ENCODE measurements at places on chromosomes 6 and 20. TPM values are rescaled to one million over a fixed set of nuclear protein-coding genes. Genes with fewer than 3 reads are reported as not detected.
A peak's percentile ranks its signal among the peaks of the same experiment; 100 is the strongest.

- H3K4me3 ChIP-seq = no peak overlapping the region
- H3K36me3 ChIP-seq = no peaks in the 10 kb centered on the region
- H3K27me3 ChIP-seq = no peaks in the 10 kb centered on the region
- H3K27ac ChIP-seq = no peak overlapping the region
Observed at GRCh38 chr20:42484335-42484734, 705.4 kb downstream of the PTPRT start.

- no peak overlapping the region for H3K4me3 ChIP-seq
- no peak overlapping the region for H3K27ac ChIP-seq
- H3K27me3 ChIP-seq = no peaks in the 10 kb centered on the region
Observed at GRCh38 chr20:53176134-53176533, 204.0 kb downstream of the TSHZ2 start.

- no peaks in the 10 kb centered on the region for H3K27me3 ChIP-seq
- no peaks in the 10 kb centered on the region for H3K36me3 ChIP-seq
- DNase-seq = no peak
- no peaks in the 10 kb centered on the region for H3K4me1 ChIP-seq
- H3K27ac ChIP-seq = no peak overlapping the region
Observed at GRCh38 chr20:13101276-13101675, 92.5 kb downstream of the SPTLC3 start.

- H3K4me1 ChIP-seq = peaks cover 11% of the 10 kb centered on the region
- peak overlapping the region; percentile 98 for H3K27ac ChIP-seq
- H3K4me3 ChIP-seq = peak overlapping the region; percentile 93
- H3K36me3 ChIP-seq = no peaks in the 10 kb centered on the region
Observed at GRCh38 chr6:125791151-125791819, 525 bp downstream of the NCOA7 start.

DNA sequence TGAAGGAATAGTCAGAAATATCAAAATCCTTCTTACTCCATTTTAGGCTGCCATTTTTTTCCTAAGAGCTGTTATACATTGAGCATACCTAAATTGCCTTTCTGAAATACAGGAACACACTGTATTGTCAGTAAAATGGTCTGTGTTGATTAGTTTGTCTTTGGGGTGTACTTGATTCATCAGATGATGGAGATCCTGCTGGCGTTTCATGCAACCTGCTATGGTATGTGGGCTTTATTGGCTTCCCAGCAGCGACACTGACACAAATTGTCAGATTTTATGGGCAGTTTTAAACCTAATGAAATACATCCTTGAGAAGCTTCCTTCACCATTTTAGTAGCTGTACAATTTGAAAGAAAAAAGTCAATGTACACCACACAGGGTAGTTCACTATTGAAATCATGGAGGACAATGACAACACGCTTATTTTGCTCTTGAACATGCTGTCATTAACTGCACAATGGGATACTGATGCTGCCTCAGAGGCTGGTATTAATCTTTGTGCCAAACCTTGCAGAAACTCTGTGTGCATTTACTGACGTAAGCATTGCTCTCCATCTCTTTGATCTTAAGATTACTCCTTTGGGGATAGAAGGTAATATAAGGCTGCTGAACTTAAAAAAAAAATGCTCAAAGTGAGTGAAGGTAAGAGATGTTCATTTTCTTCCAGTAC, 124.9 kb downstream of the LAMA2 start:
- no peaks in the 10 kb centered on the region for H3K4me1 ChIP-seq
- DNase-seq = no peak
- H3K27ac ChIP-seq = no peak overlapping the region
- no peak overlapping the region for H3K4me3 ChIP-seq

DNA sequence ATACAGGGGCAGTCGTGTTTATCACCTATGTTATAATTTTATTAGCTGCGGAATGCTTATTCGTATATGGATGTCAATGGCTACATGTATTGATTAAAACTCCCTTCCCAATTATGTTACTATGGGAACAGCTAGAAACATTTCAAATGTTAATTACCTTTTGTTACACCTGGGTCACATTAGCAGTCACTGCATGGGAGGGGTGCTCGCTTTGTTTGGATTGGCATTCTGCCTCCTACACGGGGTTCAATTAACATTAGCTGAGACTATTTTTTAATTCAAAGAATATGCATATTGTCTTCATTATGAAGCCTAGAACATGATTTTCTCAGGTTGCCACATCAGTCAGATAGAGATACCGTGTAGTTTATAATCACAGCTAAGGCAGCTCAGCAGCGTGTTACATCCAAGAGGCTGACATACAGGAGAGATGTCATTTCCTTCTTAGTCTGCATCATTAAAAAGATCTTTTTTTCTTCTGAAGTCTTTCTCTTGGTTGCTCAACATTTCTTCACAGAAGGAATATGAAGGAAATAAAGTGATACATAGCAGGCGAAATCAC, 76.2 kb upstream of the RPS6KA2 start:
- peak; percentile 13 for DNase-seq
- H3K4me3 ChIP-seq = no peak overlapping the region
- H3K27me3 ChIP-seq = no peaks in the 10 kb centered on the region
- H3K36me3 ChIP-seq = no peaks in the 10 kb centered on the region

DNA sequence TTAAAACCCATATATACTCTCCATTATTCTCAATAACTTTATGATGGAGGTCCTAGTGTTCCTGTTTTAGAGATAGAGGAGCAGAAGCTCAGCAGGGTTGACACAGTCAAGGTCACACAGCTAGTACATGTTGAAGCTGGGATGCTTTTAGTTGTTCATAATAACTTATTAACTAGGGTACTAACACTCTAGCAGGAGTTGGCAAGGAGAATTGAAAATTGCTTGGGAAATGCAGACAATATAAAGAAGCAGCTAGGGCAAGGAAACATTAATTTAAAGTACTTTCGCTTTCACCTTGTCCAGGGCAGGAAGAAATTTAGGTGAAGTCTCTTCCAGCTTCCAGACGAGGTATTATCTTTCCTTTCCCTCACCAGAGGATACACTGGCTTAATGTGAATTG, 133.7 kb downstream of the RCAN2 start:
- no peak overlapping the region for H3K4me3 ChIP-seq
- no peaks in the 10 kb centered on the region for H3K36me3 ChIP-seq
- DNase-seq = no peak
- no peak overlapping the region for H3K27ac ChIP-seq

DNA sequence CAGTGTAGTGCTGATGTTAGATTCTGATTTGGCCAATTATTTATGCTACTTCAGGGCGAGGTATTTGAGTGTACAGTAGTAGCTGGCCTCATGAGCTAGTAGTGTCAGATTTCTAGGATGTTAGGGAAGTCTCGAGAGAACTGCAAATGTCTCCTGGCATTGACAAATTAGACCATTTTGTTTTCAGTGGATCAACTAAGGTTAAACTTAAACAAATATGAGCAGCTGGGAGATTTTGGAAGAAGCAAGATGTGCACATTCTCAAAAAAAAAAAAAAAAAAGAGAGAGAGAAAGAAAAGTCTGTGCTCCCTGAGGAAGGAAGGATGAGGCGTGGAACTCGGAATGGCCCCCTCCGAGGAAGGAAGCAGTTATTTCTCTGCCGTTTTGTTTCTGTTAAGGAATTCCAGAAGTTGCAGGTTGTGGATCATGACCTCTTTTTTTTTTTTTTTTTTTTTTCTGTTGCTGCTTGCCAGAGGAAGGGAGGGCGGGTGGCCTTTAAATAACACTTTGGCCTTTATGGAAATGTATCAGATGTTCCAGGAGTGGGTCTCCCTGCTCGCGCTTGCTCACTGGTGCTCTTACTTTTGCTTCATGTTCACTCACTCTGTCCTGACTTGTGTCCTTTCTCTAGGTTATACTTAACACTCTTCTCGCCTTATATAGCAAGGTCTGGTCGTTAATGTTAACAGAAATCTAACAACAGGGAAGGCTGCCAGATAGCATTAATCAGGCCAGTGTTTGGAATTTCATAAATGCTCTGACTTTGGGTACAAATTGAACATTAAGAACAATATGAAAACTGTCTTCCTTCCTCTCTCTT, 124.4 kb downstream of the TCP11 start:
- peaks cover 45% of the 10 kb centered on the region for H3K4me1 ChIP-seq
- H3K36me3 ChIP-seq = peaks cover 14% of the 10 kb centered on the region
- no peaks in the 10 kb centered on the region for H3K27me3 ChIP-seq
- peak overlapping the region; percentile 96 for H3K27ac ChIP-seq
- DNase-seq = no peak
- peak overlapping the region; percentile 42 for H3K4me3 ChIP-seq

- DNase-seq = no peak
- H3K4me3 ChIP-seq = no peak overlapping the region
- no peaks in the 10 kb centered on the region for H3K27me3 ChIP-seq
- H3K27ac ChIP-seq = no peak overlapping the region
- no peaks in the 10 kb centered on the region for H3K36me3 ChIP-seq
- peaks cover 36% of the 10 kb centered on the region for H3K4me1 ChIP-seq
Observed at GRCh38 chr6:39344821-39345280, 22.3 kb upstream of the KCNK16 start.

GRCh38 chr20:36684747-36685146, 38.8 kb upstream of the SLA2 start:
- peaks cover 29% of the 10 kb centered on the region for H3K36me3 ChIP-seq
- H3K4me1 ChIP-seq = no peaks in the 10 kb centered on the region
- no peak overlapping the region for H3K27ac ChIP-seq
- DNase-seq = no peak
- no peaks in the 10 kb centered on the region for H3K27me3 ChIP-seq

DNA sequence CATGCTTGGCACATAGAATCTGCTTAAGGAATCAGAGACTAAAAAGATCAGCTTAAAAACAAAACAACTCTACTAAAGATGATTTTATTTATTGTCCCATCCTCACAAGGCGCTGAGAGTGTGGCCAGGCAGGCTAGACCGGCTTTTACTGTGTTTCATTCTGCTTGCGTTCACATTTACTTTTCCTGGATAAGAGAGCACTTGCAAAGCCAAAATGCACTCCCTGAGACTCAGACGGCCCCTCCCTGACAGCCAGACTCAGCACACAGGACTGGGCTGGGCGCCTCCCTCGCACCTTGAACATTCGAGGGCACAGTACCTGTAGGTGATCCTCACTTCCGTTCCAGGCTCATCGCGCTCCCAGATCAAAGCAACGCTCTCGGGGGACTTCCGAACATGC, 10.2 kb downstream of the ACSS1 start:
- H3K4me3 ChIP-seq = no peak overlapping the region
- no peak for DNase-seq
- peaks cover 91% of the 10 kb centered on the region for H3K4me1 ChIP-seq
- H3K27me3 ChIP-seq = no peaks in the 10 kb centered on the region
- no peak overlapping the region for H3K27ac ChIP-seq

DNA sequence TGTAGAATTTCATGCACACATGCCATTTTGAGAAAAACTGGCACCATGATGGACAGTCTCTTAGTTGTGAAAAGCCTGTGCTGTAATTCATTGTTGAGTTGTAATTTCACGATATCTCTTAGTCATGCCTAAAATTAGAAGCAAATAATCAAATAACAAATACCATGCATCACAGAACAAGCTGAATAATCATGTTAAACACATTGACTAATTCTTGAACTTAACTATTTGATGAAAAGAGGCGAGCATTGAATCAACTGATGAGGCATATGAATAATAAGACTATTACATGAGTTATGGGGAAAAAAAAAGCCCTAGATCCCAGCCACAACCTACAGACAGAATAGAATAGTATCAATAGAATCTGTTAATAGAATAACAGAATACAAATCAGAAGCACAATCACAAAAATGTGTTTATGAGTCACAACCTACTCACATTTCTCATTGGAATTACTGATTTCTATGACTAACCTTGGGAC, 14.2 kb upstream of the RNF217 start:
- H3K27me3 ChIP-seq = no peaks in the 10 kb centered on the region
- no peaks in the 10 kb centered on the region for H3K36me3 ChIP-seq

DNA sequence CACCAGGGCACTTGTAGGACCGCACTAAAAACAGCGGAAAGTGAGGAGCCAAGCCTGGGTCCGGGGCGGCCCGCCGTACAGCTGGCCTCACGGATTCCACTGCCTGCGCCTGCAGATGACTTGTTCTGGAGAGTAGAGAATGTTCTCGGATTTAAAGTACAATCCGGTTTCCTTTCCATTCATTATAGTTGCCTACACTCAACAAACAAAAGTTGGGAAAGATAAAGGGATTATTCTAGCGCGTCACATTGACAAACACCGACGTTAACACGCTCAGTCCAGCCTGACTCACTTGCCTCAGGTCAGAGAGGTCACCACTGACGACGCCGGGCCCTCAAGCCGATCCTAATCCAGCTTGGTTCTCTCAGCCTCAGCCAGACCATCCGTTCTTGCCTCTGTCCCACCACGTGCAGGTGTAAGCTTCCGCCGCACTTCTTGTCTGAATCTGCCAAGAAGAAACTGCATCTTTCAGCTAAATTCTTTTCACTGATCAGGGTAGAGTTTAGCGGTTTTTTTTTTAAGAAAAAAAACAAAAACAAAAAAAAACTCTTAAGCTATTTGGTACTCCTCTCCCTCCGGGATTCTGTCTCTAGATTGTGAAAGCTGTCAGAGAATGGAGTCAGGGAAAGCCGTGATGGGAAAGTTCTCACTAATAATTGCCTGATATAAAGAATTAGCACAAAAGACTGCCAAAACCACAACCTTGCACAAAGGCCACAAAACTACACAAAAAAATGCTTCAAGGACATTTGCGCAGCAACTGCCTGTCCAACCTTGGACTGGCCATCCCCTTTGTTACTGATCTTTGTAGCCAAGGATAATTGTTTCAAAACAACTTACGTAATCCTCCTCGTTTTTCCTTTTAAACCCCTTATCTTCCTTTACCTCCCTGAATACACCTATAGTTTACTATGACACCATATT, 1.1 kb upstream of the PHF10 start:
- H3K27ac ChIP-seq = peak overlapping the region; percentile 83
- H3K27me3 ChIP-seq = no peaks in the 10 kb centered on the region
- peak; percentile 67 for DNase-seq
- peaks cover 16% of the 10 kb centered on the region for H3K4me1 ChIP-seq
- peak overlapping the region; percentile 64 for H3K4me3 ChIP-seq
- H3K36me3 ChIP-seq = no peaks in the 10 kb centered on the region

PPP1R14C gene
- 7.8 TPM for total RNA-seq

AHCY gene
- 43.2 TPM for total RNA-seq

FOXQ1 gene
- total RNA-seq = 1.1 TPM

SIGLEC1 gene
- 1.8 TPM for total RNA-seq

PRND gene
- total RNA-seq = 27.0 TPM

Measured in spinal cord (tissue), 10 donors.